Germinal center (tissue), 1 donor: ENCODE measurements at places on chromosomes 11 and 22.

DNA sequence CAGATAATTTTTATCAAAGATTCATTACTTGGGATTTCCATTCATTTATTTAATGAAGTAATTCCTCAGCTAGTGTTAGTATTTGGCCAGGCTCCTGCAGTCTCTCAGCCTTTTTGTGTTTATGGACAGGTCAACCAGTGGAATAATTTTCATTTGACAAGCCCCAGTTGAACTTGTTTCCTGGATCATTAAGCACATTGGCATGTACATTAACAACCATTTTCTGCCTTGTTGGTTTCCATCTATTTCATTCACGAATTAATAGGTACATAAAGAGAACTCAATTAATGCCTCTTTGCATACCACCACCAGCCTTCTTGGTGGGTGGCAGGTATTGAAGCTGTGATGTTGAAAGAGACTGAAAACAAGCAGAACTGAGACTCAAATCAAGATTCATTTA lies 745.2 kb downstream of the KCNA4 start:
- DNase-seq: no peak

DNA sequence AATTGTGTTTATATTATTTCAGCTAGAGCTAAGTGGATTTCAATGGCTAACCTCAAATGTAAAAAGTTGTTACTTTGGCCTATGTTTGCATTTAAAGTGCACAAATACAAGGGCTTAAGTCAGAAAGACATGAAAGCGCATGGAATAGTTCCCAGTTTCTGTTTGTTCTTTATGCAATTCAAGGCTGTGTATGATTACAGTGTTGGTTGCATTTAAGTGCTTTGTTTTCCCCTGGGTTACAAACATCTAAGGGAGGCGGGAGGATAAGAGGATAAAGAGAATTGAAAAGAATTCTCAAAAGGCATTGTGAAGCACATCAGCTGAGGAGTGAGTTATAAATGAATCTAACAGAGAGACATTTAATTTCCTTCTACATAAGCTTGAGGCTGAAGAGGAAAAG lies 453.4 kb downstream of the NTM start:
- DNase-seq: no peak

DNA sequence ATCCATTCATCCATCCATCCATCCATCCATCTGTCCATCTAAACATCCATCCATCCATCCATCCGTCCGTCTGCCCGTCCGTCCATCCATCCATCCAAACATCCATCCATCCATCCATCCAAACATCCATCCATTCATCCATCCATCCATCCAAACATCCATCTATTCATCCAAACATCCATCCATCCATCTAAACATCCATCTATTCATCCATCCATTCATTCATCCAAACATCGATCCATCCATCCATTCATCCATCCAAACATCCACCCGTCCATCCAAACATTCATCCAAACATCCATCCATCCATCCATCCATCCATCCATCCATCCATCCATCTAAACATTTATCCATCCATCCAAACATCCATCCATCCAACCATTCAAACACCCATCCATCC lies 45.3 kb upstream of the SMIM38 start:
- no peak for DNase-seq

GRCh38 chr11:64482588-64482987 lies 108.4 kb upstream of the SLC22A12 start:
- DNase-seq: no peak

DNA sequence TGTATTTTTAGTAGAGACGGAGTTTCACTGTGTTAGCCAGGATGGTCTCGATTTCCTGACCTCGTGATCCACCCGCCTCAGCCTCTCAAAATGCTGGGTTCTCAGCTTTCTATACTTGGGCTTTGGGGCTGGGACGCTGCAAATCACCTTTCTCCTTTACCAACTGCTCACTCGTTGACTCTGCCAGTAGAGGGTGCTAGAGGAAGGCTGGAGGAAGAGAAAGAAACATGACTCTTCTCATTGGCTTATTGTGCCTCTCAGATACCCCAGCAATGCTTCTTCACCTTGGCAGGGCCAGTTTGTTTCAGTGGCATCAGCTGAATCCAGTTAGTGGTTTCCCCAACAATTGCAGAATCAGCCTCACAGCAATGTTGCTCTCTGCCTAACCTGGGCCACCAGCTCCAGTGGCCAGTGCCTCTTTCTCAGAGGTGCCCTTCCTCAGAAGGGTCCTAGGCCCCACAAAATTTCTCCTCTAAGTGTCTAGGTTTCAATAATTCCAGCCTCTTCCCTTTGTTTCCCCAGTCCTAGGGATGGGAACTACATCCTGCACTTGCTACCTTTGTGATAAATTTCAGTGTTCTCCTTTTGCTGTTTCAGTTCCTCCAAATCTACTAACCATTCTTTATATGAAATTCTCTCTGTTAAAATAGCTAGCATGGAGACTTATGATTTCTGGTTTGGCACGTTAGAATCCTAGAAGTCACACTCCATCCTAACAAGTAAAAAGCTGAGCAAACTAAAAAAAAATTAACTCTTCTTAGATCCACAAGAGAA lies 71.5 kb upstream of the VSTM5 start:
- peak; percentile 30 for DNase-seq

DNA sequence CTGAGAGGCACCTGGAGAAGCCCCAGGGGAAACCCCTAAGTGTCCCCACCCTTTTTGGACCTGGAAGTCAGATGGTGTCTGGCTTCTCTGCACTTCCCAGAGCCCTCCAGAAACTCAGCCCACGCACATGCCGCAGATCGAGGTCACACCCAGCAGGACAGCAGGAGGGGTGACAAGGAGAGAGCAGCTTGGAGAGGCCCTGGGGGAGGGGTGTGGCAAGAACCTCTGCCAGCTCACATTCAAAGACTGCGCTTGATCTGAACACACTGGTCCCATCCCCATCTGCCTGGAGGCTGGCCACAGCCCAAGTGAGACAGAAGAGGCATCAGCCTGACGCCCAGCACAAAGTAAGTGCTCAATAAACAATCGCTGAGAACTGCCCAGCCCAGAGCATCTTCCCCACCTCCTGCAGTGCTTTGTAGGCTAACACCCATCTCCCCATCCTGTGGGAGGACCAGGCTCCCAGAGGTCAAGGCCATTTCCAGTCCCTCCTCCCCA lies 21.4 kb downstream of the TMPRSS6 start:
- DNase-seq: no peak

DNA sequence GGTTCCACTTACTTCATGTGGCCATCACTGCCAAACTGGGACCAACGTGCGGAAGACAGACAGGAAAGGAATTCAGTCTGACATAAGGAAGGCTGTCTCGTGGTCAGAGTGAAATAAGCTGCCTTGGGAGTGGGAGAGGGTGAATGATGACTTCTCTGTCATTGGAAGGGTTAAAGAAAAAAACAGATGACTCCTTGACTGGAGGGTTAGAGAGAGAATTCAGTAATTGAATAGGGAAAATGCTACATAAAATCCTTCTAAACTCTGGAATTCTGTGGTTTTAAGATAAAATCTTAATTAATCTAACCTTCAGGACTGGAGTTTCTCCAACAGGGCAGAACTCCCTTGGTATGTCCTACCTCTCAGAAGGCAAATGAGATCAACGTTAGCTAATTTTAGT lies 33.8 kb downstream of the RAB30 start:
- DNase-seq: no peak

GRCh38 chr11:12123273-12123672 lies 12.9 kb downstream of the MICAL2 start:
- no peak for DNase-seq

DNA sequence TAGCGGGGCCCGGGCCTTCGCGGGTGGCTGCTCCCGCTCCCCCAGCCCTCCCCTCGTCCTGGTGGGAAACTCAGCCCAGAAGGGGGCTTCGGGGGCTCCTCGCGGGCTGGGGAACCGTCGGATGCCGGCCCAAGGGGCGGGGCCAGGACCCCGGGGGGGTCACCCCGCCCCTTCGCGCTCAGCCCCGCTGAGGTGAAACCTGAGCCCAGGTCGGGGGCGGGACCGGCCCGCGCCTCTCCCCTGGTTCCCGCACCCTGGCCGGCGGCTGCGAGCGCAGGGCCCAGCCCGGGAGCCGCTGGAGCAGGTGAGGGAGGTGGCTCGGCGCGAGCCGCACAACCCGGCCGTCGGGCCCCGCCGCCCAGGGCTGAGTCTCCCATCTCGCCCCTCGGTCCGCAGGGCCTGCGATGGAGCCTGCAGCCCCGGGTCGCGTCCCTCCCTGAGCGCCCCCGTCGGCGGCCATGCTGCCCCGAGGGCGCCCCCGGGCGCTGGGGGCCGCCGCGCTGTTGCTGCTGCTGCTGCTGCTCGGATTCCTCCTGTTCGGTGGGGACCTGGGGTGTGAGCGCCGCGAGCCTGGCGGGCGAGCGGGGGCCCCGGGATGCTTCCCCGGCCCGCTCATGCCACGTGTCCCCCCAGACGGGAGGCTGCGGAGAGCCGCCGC lies at the start of gene LARGE2:
TSS of gene LARGE2 (plus strand) at position 232 of the 658 bp plus-strand sequence. CDS start at position 459, 227 bp downstream.
- DNase-seq: peak; percentile 65

- no peak for DNase-seq
These were observed 55.2 kb upstream of the WNT7B start for GRCh38 chr22:46031965-46032851.

DNA sequence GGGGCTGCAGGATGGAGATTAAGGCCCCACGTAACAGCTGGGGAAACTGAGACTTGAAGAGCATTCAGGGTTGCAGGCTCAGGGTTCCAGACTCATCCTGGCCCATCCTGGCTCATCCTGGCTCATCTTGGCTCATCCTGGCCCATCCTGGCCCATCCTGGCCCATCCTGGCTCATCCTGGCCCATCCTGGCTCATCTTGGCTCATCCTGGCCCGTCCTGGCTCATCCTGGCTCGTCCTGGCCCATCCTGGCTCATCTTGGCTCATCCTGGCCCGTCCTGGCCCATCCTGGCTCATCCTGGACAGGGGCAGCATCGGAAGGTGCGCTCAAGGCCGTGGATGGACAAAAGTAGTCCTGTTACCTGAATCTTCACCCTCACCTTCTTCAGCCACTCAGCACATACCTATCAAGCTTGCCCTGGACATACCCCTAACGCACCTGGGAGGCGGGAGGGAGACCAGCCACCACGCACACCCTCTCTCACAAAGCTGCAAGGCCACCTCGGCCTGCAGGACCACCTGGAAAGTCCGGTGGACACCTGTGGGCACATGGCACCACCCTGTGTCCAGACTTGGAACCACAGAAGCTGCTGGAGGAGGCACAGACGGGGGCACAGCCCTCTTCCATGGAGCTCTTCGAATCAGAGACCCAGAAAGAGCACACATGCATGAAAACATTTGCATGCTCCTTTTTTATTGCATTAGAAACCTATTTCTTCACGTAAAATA lies 20.3 kb upstream of the NLRP6 start:
- no peak for DNase-seq

GRCh38 chr11:123351375-123351774 lies 78.7 kb upstream of the GRAMD1B start:
- no peak for DNase-seq

GRCh38 chr22:44383652-44384562 lies 71.2 kb upstream of the SHISAL1 start:
- no peak for DNase-seq

- DNase-seq: no peak
These were observed 15.6 kb downstream of the CABIN1 start for GRCh38 chr22:24026733-24027132.

DNA sequence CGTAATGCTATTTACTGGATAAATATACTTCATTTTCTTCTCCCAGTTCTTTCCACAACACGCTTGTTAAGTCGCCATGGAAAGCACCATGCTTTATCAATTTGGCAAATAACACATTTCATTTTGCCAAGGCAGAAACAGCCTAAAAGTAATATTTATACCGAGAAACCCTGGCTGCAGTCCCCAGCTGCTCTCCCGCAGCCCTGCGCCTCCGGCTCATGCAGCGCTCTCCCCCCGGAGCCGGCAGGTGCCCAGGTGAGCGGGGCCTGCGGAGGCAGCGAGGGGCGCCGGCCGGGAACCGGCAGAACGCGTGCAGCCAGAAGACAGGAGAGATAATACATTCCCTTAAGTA lies 681 bp upstream of the ARHGEF12 start:
- DNase-seq: peak; percentile 55

GRCh38 chr22:21713428-21714058 lies 22.1 kb downstream of the YPEL1 start:
- DNase-seq: no peak

DNA sequence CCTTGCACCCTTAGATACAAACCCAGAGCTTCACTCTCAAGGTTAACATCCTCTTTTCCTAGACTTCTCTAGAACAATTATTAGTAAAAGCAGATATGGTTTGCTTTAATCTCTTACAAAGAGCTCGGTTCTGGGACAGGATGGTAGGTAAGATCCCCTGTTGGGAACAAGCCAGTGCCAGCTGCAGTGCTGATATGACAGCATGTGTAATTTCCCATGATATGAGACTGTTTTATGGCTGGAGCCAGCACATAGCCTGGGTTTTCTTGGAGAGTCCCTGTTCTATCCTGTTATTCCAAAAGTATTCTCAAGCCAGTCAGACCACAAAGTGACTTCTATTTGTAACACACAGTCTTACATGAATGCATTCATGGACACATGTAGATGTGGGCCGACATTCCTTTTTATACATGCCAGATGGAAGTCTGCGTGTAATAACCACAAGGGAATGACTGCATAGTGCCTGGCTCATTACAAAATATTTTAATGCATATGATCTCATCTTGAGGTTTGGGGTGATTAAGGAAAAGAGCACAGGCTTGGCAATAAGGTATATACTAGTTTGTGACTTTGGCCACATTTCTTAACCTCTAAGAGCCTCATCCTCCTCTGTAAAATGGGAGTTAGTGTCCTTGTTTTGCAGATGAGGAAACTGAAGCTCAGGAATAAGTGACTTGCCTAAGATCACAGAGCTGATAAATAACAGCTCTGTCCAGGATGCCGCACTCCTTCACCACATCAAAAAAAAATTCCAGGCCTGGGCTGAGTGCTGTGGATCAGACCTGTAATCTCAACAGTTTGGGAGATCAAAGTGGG lies 21.8 kb downstream of the CLMP start:
- DNase-seq: no peak

DNA sequence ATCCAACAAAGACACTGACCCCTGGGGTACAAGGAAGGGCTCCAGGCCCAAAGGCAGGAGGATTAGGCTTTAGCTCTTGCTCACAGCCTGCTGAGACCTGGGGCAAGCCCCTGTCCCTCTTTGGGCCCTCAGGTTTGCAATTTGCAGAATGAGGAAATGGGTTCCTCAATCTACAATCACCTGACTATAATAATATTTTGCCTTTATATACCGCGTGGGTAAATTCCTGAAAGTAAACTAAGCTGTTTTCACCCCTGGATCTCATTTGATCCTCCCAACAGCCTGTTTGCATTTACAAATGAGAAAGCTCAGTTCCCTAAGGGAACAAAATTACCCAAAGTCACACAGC lies 797 bp downstream of the STARD10 start:
- no peak for DNase-seq

GRCh38 chr11:122179961-122180834 lies 64.2 kb upstream of the BLID start:
- DNase-seq: no peak

GRCh38 chr11:64642871-64643255 lies 51.8 kb downstream of the SLC22A12 start:
- DNase-seq: no peak

- no peak for DNase-seq
These were observed 51.6 kb downstream of the DHCR7 start for GRCh38 chr11:71396548-71397123.
